ENCODE measurements at places on chromosomes 16 and 17. TPM values are rescaled to one million over a fixed set of nuclear protein-coding genes. Genes with fewer than 3 reads are reported as not detected.

GRCh38 chr17:64707050-64707591 lies 45.0 kb upstream of the SMURF2 start:
- no peak overlapping the region for H3K4me3 ChIP-seq
- peak; percentile 64 for DNase-seq
- H3K27ac ChIP-seq: peak overlapping the region; percentile 20
- no peaks in the 10 kb centered on the region for H3K36me3 ChIP-seq

DNA sequence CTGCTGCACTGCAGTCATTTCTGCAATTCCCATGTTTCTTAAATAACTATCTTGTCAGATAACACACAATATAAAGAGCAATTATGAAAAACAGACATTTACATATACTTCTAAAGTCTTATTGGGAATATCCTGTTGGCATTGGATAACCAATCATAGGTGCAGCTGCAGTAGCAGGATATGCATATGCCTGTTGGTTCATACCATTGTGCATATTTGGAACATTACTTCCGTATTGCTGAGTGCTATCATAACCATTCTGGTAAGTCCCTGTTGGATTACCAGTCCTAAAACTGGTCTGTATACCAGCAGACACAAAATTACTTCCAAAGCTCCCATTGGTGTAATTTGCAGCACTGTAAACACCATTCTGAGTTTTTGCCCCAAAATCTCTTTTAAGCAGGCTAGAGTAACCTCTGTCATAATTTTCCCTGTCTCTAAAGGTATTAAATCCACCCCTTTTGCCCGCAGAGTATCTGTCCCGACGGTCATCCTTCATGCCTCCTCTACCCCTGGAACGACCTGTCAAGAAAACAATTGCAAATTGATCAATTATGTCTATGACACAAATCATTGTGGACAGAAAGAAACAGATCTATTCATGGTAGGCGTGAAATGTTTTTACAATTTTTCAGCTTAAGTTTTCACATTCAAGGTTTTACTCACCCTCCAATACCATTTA lies 3.1 kb upstream of the POLG2 start:
- H3K36me3 ChIP-seq: peaks cover 23% of the 10 kb centered on the region
- H3K27me3 ChIP-seq: no peaks in the 10 kb centered on the region
- no peak overlapping the region for H3K4me3 ChIP-seq
- H3K4me1 ChIP-seq: peaks cover 17% of the 10 kb centered on the region
- no peak overlapping the region for H3K27ac ChIP-seq

DNA sequence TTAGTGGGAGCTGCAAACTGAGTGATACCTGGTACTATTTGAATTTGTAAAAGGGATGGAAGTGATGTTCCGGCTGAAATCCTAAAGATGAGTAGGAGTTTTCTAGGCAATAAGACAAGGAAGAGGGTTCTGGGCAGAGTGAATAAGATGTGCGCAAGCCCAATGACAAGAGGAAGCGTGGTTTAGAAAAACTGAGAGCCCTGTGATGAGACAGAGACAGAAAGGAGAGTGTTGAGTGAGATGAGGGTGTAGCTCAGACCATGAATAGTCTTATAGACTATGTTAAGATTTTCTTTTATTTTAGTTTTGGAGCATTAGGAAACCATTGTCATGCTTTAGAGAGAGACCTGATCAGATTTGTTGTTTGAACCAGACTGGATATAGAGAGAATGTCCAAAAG lies 50.2 kb downstream of the COX10 start:
- no peak overlapping the region for H3K27ac ChIP-seq
- no peaks in the 10 kb centered on the region for H3K4me1 ChIP-seq

DNA sequence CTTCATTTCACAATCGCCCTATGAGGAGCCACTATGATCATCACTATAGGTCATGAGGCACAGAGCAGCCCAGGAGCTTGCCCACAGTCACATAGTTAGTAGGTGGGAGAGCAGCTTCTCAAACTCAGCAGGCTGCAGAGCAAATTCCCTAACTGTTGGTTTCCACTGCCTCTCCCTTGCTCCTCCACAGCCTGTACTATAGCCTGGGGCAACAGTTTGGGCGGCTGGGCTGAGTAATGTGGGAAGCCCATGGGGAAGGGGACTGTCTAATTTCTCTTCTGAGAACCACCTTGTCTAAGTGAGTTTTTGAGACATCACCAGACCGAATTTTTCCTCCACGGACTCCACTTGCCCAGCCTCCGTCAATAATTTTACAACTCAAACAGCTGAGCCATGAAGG lies 73.4 kb upstream of the GPR139 start:
- DNase-seq: no peak
- no peak overlapping the region for H3K4me3 ChIP-seq
- H3K27ac ChIP-seq: no peak overlapping the region
- no peaks in the 10 kb centered on the region for H3K27me3 ChIP-seq

KCTD19 gene
- total RNA-seq: not detected

GRCh38 chr16:17305694-17306093 lies 165.1 kb downstream of the XYLT1 start:
- no peak for DNase-seq
- peak overlapping the region; percentile 86 for H3K27ac ChIP-seq
- H3K4me3 ChIP-seq: no peak overlapping the region
- H3K4me1 ChIP-seq: peaks cover 19% of the 10 kb centered on the region

DNA sequence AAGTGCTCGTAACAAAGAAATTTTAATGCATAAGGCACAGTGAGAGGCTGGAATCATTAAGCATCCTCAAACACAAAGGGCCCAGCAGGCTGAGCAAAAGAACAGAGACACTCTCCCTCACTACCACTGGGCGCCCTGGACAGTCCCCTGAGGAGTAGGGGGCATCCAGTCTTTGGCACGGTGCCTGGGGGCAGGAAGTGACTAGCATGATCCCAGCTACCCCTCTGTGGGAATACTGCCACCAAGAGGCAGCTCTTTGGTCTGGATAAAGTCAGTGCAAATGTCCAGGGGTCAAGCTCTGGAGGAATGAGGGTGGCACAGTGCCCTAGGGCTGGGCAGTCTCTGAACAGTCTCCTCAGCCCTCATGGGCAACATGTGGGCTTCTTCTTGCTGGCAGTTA lies 2.6 kb upstream of the PROCA1 start:
- H3K27me3 ChIP-seq: no peaks in the 10 kb centered on the region
- no peaks in the 10 kb centered on the region for H3K36me3 ChIP-seq
- no peak for DNase-seq
- H3K4me3 ChIP-seq: no peak overlapping the region

- H3K36me3 ChIP-seq: no peaks in the 10 kb centered on the region
- H3K4me1 ChIP-seq: no peaks in the 10 kb centered on the region
- no peak for DNase-seq
- no peak overlapping the region for H3K27ac ChIP-seq
- no peaks in the 10 kb centered on the region for H3K27me3 ChIP-seq
- H3K4me3 ChIP-seq: no peak overlapping the region
Observed at GRCh38 chr16:76668207-76668725, 391.1 kb downstream of the CNTNAP4 start.

DNA sequence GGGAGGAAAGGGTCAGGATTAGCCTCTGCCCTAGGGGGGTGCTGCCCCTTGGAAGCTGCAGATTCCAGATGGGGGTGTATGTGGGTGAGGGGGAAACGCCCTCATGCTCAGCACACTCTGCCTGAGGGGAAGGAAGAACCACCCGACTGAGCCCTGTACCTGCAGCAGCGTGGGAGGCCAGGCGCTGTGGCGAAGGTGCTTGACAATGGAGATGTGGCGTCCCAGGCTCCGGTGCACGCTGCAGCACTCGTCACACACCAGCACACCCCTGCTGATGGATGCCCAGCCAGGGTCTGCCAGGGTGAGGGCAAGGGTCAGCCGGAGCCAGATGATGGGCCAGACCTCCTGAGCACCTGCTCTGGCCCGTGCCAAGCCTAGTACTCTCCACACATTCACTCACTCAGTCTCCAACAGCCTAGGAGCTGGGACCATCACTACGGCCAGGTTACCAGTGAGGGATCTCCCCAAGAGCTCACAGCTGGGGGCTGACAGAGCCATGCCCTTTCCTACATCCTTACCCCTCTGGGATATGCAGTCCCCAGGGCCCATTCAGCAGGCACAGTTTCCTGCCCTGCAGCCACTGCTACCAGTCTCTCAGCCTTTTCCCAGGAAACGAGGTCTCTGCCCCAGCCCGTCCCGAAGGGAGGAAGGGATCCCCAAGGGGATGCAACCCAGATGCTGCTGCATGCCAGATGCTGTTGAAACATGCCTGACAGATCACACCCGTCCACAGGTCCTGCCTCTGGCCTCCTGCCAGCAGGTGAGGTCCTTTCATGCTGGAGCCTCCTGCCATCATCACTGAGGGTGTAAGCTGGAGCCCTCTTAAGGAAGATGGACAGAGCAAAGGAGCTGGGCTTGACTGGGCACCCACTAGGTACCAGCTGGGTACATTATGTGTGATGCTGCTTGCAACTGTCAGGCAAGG lies 5.9 kb downstream of the GIT1 start:
- no peaks in the 10 kb centered on the region for H3K27me3 ChIP-seq
- peaks cover 8% of the 10 kb centered on the region for H3K4me1 ChIP-seq
- H3K36me3 ChIP-seq: no peaks in the 10 kb centered on the region
- H3K4me3 ChIP-seq: no peak overlapping the region

PTGES3L gene
- 3.9 TPM for total RNA-seq

DNA sequence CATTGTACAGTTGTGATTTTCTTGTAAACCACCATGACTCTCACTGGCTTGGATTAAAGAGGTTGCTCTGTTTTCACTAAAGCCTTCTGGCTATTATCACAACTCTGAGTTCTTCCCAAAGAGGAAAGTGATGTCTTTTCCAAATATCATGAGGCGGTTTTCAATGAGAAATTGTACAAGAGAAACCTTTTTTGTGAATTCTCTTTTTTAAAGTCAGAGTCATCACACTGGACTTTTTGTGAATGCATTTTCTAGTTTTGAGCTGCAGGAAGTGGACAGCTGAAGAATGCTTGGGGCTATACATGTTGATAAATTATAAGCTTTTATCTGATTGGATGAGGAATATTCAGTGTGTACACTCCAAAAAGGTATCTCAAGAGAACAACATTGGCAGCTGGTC lies 100.2 kb downstream of the PHKB start:
- H3K27me3 ChIP-seq: no peaks in the 10 kb centered on the region
- no peak overlapping the region for H3K27ac ChIP-seq
- no peak for DNase-seq
- H3K4me3 ChIP-seq: no peak overlapping the region

GEMIN4 gene
- 33.1 TPM for total RNA-seq

DNA sequence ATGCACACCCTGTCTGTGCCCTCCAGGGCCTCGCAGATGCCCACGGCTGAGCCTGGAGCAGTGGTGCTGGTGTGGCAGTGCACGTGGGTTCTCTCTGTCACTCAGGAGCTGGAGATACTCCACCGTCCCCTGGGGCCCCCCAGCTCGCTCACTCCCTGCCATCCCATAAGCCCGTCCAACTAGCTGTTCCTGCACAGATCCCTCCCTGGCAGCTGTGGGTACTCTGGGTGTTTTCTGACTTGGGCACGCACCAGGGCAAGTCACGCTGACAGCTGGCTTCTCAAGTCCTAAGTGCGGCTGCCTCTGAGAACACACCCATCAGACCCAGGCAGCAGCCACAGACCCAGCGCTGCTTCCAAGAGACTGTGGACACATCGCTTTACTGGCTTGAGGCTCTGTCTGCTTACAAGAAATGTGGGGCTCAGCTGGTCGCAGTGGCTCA lies 25.4 kb upstream of the ITGB4 start:
- peak; percentile 91 for DNase-seq
- H3K36me3 ChIP-seq: no peaks in the 10 kb centered on the region
- no peaks in the 10 kb centered on the region for H3K27me3 ChIP-seq
- H3K4me3 ChIP-seq: no peak overlapping the region
